ENCODE measurements at places on chromosomes 11 and 22.

DNA sequence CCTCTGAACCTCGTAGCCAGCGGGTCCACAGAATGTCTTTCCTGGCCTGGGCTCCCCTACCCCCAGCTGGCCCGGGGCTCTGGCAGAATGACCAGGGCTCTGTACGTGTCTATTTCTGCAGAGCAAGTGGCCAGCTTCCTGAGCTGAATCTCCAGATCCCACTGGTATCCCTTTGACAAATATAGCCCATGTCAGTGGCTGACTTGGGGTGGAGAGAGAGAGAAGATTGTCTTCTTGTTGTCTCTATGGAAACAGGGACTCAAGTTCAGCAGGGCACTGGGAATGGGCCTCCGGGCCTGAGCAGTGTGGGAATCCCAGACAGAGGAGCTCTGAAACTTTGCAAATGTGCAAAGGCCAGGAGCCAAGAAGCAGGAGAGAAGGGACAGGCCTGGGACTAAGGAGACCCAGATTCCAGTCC is 33.9 kb downstream of the ANO1 start:
- no peak for DNase-seq

GRCh38 chr11:13942971-13943381 is 19.5 kb upstream of the SPON1 start:
- no peak for DNase-seq

DNA sequence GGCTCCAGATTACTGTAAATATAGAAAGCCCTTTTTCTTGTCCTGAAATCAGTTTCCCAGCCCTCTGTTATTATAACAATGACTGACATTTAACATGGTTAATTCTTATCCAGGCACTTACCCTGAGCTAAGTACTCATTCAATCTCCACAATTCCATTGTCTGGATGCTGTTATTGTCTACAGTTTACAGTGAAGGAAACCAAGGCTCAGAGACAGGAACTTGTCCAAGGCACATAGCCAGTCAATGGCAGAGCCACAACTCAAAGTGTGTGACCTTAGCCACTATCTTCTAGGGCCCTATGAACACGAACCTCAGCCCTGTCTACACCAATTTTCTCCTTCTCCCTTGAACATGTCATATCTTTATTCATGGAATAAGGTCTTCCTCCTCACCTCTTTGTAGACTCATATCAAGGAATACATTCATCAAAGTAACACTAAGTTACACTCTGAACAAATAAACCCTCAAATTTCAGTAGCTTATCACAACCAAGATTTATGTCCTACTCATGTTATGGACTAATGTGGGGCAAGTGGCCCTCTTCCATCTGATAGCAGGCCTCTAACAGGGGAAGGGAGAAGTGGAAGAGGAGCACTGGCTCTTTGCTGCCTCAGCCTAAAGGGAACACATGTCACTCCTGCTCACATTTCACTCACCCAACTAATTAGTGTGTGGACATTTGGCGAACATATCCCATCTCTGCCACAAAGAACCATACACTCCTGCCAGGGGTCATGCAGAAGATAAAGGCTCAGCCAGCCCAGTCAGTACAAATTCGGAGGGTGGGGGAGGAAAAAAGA is 39.3 kb upstream of the APLNR start:
- DNase-seq = no peak

GRCh38 chr22:37259540-37260029 is 15.5 kb upstream of the RAC2 start:
- DNase-seq = no peak

DNA sequence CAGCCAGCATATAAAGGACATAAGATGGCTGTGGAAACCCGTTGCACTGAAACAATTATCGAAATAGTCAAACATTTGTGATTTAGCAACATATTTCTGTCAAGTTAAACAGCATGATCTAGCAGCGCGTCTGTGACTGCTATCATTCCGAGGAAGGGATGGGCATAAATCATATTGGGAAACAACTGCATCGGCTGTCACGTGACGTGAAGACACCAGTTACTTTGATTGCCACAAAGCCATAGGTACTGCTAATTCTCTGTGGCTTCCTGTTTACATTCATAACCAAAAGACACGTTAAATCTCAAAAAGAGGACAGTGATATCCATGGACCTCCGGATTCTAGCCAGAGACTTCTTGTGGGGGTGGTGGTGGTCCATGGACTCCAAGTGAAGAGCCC is 87.8 kb downstream of the CACNA1I start:
- no peak for DNase-seq

GRCh38 chr22:29949872-29950271 is 66.9 kb downstream of the MTMR3 start:
- no peak for DNase-seq

- no peak for DNase-seq
Measured at GRCh38 chr11:85813721-85814120, 2.8 kb upstream of the SYTL2 start.

DNA sequence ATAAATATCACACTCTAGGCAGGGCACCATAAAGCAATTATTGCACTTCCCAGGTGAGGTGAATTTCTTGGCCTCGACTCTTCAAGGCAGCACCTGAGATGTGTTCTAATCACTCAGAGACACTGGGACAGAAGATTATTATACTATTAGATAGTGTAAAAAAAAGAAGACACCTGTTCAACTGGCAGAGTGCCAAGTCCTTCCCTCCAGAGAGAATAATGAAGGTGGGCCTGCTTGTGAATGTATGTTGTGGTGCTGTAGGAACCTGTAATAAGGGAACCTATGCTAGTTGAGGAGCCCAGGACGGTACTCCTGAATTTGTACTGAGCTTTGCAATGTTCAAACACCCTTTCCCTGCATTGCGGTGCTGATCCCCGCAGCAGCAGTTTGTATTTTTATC is 107.5 kb downstream of the NXPE2 start:
- DNase-seq = no peak

- no peak for DNase-seq
Measured at GRCh38 chr11:42054351-42054900, 595.0 kb upstream of the LRRC4C start.

GRCh38 chr11:57641011-57641807 is 8.5 kb downstream of the YPEL4 start:
- DNase-seq = no peak

DNA sequence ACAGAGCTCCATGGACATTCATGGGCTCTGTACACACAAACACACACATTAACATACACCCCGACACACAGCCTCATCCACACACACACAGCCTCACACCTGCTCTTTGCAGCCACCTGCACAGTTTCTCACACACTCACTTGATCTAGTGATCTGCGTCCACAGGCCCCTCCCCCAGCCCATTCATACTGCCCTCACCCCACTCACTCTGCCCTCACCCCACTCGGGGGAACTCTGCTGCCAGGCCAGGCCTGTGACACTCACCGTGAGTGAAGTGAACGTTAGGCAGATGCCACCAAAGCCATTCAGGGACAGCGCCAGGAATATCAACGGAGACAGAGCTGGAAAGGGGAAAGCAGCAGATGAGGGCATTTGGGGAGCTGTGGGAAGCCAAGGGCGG is 15.0 kb downstream of the SLC43A1 start:
- no peak for DNase-seq

GRCh38 chr11:44575288-44575672 is 9.8 kb downstream of the CD82 start:
- DNase-seq = no peak

- DNase-seq = no peak
Measured at GRCh38 chr11:93646399-93646798, 15.1 kb upstream of the CEP295 start.

GRCh38 chr22:50244420-50245213 is at the start of gene TUBGCP6:
Gene TUBGCP6, minus strand, starts transcription at chr22:50245023. Its CDS starts 564 bp downstream, at chr22:50244459.
- DNase-seq = peak; percentile 89

DNA sequence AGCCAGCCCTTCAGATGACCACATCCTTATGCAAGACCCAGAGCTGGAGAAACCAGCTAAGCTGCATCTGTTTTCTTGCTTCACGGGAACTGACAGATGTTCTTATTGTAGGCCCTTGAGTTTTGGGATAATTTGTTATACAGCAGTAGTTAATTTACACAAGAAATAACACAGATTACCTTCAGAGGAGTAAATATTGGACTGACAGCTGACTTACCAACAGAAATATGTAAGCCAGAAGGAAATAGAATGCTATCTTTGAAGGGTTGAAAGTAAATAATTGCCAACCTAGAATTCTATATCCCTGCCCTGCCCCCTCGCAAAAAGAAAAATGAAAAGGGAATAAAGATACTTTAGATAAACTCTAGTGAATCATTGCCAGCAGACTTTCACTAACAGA is 124.1 kb downstream of the WNT7B start:
- no peak for DNase-seq

DNA sequence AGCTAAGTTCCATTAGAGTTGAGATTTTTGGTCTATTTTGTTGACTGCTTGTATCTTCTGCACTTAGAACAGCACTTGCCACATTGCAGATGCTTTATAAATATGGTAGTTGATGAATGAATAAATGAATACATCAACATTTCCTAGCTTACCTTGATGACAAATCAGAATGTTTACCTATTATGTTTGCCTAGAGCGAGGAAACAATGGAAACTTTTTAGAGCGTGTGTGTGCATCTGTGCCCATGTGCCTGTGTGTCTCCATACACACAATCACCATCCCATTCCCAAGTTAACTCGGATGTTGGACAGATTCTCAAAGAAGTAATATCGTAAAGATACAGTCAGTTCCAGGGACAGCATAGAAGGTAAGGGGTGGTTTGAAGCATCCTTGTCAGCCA is 139.1 kb downstream of the DBX1 start:
- no peak for DNase-seq

GRCh38 chr22:39936523-39937145 is 23.6 kb upstream of the TMA7B start:
- no peak for DNase-seq

- DNase-seq = no peak
Measured at GRCh38 chr11:13782390-13783075, 114.1 kb downstream of the FAR1 start.

DNA sequence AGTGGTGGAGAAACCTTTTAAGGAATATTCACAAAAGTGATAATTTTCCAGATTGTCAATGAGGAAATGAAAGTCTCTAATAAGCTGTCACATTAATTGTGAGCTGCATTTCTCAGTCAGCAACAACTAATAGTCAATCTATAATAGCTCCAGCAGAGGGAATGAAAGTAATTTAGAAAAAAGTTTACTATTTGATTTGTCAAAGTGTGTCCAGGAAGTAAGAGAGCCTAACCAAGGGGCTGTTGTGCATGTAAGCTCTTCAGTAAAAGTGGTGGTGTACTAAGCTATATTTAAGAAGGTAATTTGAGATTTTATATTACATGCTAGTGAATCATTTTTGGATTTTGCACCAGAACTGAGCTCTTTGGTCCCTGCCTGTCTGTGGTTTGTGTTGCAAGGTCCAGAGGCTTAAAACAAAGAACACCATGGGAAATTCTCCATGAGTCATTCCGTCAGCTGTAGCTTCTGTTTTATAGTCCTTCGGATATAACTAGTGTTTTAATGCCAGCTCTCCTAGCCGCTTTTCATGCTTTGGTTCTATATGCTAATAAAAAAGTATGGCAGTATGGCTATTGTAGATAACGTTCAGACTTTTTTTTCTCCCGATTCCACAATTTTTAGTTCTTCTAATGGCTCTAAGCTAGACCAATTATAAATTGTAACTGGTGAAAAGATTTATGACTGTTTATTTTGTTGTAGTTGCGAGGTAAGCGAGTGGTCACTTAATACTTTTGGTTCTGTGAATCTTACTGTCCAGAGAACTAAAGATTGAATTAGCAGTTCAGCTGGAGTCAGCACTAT is 64.6 kb downstream of the ARHGEF12 start:
- no peak for DNase-seq

DNA sequence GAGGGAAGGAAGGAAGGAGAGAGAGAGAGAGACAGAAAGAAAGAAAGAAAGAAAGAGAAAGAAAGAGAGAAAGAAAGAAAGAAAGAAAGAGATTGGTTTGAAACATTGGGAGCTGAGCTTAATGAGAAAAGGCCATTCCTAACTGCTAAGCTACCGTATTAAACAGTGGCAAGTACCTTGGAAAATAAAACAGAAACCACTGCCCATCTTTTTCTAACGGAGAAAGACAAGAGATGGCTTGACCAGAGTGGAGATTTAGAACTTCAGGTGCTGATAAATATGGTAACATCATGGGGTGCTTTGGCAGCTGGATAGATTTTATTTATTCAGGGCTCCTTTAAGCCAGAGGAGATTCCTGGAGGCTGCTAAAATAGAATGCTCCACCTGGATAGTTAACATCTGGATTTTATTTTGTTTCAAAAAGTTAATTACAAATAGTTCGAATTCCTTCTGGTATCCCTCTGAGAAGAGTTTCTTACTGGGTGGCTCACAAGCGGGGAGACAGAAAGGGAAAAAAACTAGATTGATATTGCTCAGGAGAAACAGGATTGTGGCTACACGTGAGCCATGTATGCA is 12.9 kb downstream of the TIMP3 start:
- no peak for DNase-seq

- DNase-seq = no peak
Measured at GRCh38 chr11:69862797-69863543, 43.8 kb upstream of the FGF3 start.

DNA sequence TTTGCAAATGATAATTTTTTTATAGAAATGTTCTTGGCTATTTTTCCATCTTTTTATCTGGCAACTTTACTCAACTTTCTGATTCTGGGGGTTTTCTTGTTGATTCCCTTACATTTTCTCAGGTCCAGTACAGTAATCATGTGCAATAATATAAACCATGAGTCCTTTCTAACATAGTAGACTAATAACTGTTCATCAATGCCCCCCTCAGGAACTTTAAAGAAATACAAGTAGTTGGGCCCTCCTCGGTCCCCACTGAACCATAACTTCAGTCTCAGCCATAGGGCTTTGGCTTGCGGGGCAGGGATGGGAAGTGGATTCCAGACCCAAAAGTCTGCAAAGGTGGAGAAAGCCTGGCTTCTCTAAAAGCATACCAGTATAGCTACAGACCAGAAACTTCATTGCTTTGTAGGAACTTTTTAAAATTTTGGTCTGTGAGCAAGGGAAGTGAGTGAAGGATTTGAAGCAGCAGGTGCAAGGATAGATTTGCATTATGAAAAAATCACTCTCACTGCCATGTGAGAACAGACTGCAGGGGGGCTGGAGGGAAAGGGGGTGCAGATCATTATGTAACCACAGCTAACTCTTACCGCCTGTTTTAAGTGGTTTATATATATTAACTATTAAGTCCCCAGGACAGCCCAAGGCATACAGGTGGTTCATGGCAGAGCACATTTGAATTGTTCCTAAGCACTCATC is 10.4 kb upstream of the TUB start:
- DNase-seq = no peak

DNA sequence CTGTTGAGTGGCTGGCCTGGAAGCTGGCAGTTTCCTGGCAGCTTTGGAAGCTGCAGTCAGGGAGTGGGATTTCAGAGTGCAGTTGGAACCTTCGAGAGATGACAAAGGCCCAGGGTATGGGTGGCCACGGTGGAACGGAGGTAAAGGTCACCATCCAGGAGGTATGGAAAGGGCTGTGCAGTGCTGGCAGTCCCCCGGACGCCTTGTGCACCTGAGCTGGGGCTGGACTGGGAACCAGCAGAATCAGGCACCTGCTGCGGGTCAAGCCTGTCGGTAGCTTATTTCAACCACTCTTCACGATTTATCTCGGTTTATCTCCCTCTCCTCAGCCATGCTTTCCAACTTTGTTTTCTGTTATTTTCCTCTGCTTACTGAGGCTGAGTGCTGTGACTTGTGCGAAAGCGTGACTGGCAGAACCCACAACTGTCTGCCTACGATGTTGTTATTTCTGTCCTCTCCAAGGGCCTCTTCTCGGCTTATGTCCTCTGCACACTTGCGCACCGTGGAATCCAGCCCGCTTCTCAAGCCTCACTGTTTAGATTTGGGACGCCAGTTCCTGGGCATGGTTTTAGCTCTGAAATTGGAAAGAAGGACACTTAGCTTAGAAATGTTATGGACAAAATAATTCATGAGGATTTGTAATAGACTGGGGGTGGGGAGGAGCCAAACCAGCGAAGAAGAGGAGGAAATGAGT is 24.0 kb upstream of the ATXN10 start:
- DNase-seq = no peak

GRCh38 chr11:93497596-93497995 is 45.6 kb downstream of the SMCO4 start:
- no peak for DNase-seq
